ENCODE measurements at places on chromosomes 11 and 22.

GRCh38 chr11:108915666-108916065, 250.8 kb downstream of the DDX10 start:
- no peak for DNase-seq

- no peak for DNase-seq
Measured at GRCh38 chr22:23237201-23237798, 57.0 kb downstream of the BCR start.

GRCh38 chr22:35972559-35972958, 56.1 kb downstream of the RBFOX2 start:
- no peak for DNase-seq

GRCh38 chr11:128717516-128717915, 23.6 kb downstream of the FLI1 start:
- DNase-seq, result no peak

DNA sequence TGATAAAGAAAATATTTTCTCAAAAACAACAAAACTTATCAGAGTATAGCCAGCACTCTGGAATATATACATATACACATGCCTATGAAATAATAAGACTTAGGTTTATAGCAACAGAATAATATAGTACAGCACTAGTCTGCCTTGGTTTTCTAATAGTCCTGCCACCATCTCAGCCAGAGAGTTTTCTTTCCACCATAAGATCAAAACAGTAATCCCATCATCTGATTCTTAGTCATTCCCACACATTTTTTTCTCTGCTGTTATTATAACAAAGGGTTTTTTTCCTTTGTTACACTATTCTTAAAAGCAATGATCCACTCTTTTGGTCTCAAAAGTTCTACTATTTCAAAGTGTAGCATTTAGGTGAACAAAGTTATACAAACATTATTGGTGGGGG, 15.1 kb downstream of the MTMR2 start:
- DNase-seq, result no peak

DNA sequence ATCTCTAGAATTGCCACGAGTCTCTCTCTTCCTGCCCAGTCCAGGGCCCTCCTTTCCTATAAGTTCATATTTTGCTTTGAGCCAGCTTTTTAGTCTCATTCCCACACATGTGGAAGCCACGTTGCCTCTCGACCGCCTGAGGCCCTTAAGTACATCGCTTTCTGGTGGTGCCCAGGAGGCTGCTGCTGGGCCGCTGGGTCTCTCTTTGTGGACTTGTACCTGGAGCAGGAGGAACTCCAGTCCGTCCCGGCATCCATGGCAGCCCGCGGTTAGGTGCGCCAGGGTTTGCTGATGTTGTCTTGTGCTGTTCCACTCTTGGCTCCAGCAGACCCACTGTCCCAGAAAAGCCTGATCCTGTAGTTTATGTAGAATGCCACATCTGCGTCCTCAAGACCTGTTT, 41.0 kb downstream of the NAT10 start:
- no peak for DNase-seq

DNA sequence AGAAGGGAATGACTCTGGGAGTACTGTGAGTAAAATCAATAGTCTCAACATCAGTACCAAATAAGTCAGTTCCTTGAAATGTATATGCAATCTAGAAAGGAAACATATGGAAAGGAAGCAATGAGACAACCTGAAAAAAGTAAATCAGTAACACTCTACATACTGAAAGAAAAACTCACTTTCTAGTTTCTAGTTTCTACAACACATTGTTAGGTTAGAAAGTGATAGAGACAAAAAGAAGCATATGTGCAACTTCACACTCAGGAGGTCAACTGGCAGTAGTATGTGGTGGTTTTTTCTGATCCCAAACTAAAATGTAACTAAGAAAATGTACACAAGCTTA, 156.5 kb upstream of the SOX6 start:
- DNase-seq, result no peak

GRCh38 chr11:36751335-36751781, 153.3 kb upstream of the RAG2 start:
- no peak for DNase-seq

DNA sequence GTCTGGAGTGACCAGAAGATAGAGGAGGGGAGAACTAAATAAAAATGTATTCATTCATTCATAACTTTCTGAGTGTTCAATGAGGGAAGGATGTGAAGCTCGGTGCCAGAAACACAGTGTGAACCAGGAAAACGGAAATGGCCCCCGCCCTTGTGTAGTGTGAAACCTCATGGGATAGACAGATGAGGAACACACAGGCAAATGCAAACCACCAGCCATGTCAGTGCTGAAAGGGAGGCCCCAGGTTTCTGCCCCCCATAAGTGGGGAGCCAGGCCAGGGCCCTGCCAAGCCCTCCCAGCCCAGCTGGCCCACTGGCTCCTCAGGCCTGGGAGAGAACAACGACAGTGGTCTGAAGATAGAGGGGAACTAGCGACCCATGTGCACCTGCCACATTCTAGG, 30.5 kb downstream of the LARGE1 start:
- no peak for DNase-seq

- no peak for DNase-seq
Measured at GRCh38 chr11:44808053-44808753, 81.4 kb downstream of the TSPAN18 start.
